ENCODE measurements at places on chromosomes 12 and 14.

GRCh38 chr12:43015090-43015737 is 425.7 kb upstream of the PRICKLE1 start:
- no peak for DNase-seq

DNA sequence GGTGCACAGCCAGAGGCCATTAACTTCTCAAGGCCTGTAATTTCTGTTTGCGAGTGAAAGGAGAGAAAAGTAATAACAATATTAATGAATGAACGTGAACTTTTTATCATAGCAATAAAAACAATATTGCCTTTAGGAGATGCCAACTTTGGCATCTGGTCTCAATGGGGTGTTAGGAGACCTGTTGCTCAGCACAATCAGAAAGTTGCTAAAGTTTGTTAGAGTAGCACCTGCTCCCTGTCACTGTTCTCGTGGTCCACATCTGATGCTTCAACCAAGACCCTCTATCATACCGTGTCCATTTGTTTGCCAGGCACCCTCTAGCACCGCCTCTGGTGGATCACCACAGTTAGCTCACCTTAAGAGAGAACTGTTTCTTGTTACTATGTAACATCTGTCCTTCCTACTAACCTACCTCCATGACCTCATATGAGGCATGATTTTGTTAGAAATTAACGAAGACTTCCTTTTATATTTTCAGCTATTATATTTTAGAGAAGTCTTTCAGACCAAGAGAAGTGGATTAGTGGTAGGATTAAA is 12.5 kb upstream of the CLEC4E start:
- DNase-seq: no peak

GRCh38 chr12:848882-849527 is 96.6 kb downstream of the WNK1 start:
- no peak for DNase-seq

GRCh38 chr14:95597784-95598211 is 62.9 kb downstream of the GLRX5 start:
- no peak for DNase-seq

DNA sequence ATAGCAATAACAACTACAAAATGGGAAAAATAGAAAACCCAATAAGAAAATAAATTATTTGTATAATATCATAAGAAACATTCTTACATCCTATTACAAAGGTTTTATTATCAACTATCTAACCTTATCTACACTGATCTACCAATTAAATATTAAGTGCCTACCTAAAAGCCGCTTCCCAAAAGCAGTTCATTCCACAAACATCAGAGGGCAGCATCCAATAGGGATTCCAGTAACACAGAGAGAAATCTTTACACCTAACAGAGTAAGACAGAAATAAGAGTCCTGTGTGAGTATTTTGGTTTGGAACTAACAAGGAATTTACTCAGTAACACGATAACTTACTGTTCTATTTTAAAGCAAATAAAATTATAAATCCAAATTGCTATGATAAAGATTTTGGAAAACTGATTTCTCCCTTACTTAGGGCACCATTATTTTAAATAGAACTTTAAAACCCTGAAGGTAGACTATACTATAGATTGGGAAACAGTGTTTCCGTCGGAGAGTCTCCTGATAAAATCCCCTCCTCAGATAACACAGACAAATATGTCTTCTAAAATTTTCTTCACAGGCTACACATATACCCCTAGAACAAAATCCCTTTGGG is 15.0 kb downstream of the GXYLT1 start:
- DNase-seq: no peak

- DNase-seq: no peak
Measured at GRCh38 chr12:93363841-93364297, 13.9 kb upstream of the NUDT4 start.

DNA sequence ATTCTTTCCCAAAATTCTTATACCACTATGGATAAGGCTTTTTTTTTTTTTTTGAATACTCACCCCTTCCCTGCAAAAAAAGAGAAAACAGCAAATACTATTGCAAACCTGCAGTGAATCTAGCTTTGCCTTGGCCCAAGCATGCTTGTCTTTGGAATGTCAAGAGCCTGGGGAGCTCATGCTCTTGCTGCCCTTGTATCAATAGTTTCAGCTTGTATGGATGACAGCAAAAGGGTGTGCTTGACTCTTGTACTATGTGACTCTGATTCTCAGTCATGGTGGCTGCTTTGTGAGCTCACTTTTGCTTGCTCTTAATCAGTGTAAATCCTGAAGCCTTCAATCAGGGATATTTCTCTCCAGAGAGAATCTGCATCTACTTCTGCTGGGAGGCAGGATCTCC is 149.2 kb downstream of the EMP1 start:
- no peak for DNase-seq
